ENCODE measurements at places on chromosomes 2 and 18.

DNA sequence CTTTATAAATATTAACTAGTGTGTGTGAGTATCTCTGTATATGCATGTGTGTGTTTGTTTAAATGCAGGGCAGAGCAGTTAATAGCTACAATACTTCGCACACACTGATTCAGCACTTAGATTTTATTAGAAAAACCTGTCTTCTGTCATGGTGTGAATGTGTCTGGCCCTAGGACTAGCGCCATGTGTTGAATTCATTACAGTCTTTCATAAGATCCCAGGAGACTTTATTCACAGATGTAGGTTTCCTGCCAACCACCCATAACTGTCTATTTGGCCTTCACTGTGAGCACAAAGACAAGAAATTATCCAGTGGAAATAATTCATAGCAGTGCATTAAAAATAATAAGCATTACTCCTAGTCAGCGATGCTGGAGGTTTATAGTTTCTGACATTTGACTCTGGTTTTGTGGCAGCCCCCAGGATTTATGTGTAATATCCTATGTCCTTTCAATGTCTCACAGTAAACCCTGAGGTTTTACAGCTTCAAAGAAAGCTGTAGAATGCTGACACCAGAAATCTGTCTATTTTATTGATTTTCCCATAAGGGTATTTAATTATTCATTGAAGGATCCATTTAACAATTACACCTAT is 93.9 kb downstream of the ZNF804A start:
- DNase-seq, result no peak

DNA sequence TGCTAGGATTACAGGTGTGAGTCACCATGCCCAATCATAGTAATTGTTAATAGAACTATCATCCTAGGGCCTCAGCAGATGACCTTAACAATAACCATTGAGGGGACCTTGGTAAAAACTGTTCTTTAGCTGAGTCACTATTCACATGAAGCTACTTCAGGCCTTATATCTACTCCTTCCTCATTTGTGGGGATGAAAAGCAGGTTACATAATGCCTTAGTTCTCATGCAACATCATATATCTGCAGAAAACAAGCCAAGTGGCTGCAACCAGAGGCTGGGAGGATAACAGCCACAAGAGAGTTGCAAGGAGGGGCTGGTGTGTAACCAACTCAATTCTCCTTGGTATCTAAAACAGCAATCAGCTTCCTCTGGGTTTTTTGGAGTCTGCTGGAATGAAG is 445.4 kb downstream of the NBAS start:
- DNase-seq, result no peak

DNA sequence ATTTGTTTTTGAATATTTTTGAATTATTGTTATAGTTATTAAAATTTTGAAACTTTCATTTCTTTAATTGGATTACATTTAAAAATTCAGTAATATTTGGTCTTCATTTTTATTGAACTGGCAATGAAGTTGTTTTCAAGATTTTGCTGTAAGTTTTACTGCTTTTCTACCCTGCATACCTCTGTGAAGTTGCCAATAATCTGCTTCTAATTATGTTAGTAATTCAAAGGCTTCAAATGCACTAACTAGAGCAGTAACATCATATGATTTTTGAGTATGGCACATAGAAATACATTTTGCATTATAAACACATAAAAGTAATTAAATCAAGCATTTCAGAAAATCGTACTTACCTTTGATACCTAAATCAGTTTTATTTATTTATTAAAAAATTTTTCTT is 40.3 kb upstream of the FAM171B start:
- DNase-seq, result no peak

- DNase-seq, result no peak
Measured at GRCh38 chr2:10235909-10236550, 66.7 kb upstream of the HPCAL1 start.

DNA sequence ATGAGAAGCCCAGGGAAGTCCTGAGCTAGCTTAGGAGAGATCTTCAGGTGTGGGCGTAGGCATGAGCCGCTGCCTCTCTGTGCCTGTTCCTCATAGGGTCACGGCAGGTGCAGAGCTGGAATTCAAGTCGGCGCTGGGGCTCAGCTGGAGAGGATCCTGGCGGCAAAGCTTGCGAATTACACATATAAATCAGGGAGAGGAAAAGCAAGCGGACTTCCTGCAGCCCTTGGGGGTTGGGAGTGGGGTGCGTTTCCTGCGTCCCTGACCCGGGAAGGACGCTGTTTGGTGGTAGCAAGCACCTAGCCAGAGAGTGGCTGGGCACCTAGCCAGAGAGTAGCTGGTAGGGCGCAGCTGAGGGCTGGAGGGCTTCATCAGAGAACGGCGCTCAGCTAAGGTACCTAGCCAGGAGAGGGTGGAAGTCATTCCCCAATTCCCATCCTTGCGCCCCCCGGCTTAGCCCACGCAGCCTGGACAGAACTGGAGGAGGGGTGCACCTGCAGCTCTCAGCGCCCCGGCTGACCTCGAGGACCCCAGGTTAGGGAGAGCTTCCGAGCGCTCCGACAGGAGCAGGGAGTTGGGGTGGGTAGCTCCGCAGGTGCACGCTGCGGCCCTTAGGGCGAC is 459 bp upstream of the EFR3B start:
- peak; percentile 38 for DNase-seq

GRCh38 chr2:88735133-88735532 is 43.7 kb downstream of the RPIA start:
- DNase-seq, result no peak

DNA sequence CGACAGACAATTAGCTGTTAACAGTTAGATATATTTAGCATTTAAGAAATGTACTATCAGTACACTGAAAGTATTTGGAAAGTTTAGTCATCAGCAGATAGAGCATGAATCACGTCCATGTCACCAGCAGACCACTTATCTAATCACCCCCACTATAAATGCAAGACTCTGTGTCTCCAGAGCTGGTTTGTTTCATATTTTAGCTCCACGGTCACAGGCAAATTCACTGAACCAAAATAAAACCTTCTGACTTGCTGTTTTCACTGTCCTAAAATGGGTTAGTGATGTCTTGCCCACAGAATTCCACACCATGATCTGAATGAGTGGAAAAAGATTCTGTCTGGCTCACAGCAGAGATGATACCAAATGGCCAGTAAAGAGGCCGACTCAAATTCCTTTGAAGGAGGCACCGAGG is 64.9 kb downstream of the CDH2 start:
- no peak for DNase-seq

DNA sequence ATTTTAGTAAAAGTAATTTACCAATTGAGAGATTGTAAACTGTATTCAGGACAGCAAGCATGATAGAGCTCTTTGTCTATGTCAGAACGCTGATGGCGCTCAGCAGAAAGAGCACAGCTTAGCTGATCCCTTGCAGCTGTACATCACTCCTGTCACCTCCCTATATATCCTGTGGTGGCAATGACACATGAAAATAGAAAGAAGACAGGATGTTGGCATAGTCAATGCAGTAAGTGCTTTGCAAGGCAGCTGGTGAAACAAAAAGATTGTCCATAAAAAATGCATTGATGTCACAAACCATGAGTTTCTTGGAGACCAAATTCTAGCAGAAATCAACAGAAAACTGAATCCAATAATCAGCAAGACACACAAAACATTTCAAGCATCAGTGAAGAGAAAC is 221.5 kb downstream of the RIT2 start:
- DNase-seq, result no peak

DNA sequence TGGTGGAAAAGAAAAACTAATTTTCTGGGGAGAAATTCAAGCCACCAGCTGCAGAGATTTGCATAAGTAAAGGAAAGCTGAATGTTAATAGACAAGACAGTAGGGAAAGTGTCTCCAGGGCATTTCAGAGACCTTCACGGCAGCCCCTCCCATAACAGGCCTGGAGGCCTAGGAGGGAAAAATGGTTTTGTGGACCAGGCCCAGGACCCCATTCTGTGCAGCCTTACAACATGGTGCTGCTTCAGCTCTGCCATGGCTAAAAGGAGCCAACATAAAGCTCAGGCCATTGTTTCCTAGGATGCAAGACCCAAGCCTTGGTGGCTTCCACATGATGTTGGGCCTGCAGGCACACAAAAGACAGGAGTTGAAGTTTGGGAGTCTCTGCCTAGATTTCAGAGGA is 697.1 kb downstream of the SOCS6 start:
- no peak for DNase-seq

DNA sequence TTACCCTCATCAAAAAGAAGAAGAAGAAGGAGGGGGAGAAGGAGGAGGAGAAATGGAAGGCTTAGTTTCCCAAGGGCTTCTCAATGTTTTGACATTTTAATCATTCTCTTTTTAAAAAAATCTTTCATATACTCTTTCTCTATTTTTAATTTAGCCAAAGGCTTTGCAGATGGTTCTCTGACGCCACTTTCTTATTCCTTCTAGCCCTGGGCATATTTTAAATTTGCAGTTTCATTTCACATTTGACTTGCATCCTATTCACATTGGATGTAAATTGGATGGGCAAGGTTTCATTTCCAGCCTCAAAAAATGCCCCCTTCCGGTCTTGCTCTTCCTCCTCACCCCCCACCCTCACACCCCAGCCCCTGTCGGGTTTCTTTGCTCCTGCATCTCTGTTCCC is 29.8 kb downstream of the MAL start:
- DNase-seq, result no peak

DNA sequence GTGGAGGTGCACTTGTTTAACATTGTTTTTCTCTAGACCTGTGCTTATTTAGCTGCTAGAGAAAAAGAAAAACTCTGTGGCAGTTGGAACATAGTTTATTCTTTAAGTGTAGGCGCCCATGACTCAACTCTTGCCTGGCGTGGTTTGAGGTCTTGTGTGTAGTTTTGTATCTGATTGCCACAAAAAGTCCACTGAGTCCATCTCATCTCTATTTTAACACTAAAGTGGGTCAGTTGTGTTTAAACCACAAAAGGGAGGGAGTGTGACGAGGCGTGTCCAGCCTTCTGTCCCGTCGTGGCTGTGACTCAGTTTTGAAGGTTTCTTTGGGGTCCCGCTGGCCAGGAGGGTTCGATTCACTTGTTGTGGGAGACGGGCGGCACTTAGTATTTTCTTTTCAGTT is 15.3 kb upstream of the UGT1A9 start:
- no peak for DNase-seq

DNA sequence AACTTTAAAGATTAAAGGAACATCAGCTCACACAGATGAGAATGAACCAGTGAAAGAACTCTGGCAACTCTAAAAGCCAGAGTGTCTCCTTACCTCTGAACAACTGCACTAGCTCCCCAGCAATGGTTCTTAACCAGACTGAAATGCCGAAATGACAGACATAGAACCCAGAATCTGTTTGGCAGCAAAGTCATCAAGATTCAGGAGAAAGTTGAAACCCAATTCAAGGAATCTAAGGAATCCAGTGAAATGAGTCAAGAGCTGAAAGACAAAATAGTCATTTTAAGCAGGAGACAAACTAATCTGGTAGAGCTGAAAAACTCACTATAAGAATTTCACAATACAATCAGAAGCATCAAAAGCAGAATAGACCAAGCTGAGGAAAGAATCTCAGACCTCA is 72.0 kb downstream of the STRADB start:
- no peak for DNase-seq

GRCh38 chr2:232479341-232480200 is 8.1 kb downstream of the ECEL1 start:
- DNase-seq, result no peak

GRCh38 chr2:101199251-101199791 is 48.1 kb upstream of the TBC1D8 start:
- no peak for DNase-seq

GRCh38 chr2:19860022-19860421 is 41.8 kb downstream of the TTC32 start:
- DNase-seq, result no peak

DNA sequence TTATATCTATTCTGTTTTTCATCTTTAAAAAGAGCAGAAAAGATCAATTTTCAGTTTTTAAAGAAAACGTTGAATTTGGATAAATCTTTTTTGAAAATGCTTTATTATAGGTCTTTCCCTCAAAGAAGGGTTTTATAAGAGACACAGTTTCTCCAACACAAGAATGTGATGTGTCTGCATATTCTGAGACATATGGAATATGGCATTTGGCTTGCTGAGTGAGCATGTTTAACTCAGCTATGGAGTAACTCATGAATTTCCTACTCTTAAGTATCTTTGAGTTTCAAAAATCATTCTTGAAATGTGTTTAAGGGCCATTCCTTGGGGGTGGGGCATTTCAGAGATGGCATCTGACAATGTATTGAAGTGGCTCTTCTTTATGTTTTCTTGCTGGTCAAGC is 191.5 kb downstream of the CCDC85A start:
- no peak for DNase-seq
